ENCODE measurements at places on chromosomes 4 and X. TPM values are rescaled to one million over a fixed set of nuclear protein-coding genes. Genes with fewer than 3 reads are reported as not detected.

Gene MUC7
- not detected for polyA plus RNA-seq

Gene RHOXF2B
- not detected for polyA plus RNA-seq

DNA sequence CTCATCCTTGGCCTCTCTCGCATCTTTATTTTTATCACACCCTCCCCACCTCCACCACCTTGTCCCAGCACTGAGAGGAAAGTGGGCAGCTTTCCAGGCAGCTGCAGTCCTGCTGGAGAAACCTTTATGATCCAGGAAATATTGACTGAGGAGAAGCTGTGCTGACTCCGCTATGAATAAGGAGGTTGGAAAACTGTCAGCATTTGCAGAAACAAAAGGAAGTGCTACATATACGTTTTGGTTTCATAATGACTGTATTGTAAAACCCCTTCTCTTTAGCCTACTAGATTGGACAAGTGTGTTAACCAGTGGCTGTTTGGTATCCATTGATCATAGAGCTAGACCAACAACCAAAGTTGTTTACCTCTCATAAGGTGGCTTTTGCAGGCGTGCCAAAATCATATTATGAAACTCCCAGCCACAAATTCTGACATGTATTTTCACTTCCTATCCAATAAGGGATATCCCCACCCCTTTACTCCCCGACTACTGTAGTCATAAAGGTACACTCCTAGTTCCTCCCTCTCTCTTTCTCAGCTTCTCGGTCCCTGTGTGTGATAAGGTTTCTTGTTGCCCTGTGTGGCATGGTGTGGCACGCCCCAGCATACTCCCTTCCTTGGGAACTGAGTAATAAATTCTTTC is 88.4 kb downstream of the GPR143 start:
- DNase-seq: no peak
- no peak overlapping the region for H3K4me3 ChIP-seq
- no peaks in the 10 kb centered on the region for H3K36me3 ChIP-seq
- H3K27me3 ChIP-seq: no peaks in the 10 kb centered on the region

- DNase-seq: no peak
- no peaks in the 10 kb centered on the region for H3K27me3 ChIP-seq
Measured at GRCh38 chr4:77629885-77630284, 24.3 kb downstream of the CXCL13 start.

DNA sequence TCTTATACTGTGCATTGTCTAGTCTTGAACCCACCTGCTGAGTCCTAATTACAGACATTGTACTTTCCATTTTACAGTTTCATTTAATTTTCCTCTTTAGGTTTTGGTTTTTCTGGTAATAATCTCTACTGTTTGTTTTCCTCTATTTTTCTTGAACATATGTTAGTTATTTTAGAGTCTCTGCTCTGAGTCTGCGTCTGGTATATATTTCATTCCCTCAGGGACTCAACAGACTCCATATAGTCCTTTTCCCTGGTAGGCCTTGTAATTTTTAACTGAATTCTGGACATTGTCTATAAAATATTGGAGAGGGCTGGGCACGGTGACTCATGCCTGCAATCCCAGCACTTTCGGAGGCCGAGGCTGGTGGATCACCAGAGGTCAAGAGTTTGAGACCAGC is 121.8 kb upstream of the STOX2 start:
- no peak overlapping the region for H3K4me3 ChIP-seq
- H3K27ac ChIP-seq: no peak overlapping the region
- no peaks in the 10 kb centered on the region for H3K36me3 ChIP-seq
- no peaks in the 10 kb centered on the region for H3K4me1 ChIP-seq

- DNase-seq: no peak
- H3K27ac ChIP-seq: no peak overlapping the region
- no peaks in the 10 kb centered on the region for H3K4me1 ChIP-seq
Measured at GRCh38 chr4:140641789-140642439, 73.2 kb upstream of the UCP1 start.

- no peaks in the 10 kb centered on the region for H3K27me3 ChIP-seq
- no peaks in the 10 kb centered on the region for H3K36me3 ChIP-seq
- H3K4me1 ChIP-seq: no peaks in the 10 kb centered on the region
- no peak for DNase-seq
- no peak overlapping the region for H3K4me3 ChIP-seq
Measured at GRCh38 chr4:177282284-177282835, 27.3 kb upstream of the NEIL3 start.

DNA sequence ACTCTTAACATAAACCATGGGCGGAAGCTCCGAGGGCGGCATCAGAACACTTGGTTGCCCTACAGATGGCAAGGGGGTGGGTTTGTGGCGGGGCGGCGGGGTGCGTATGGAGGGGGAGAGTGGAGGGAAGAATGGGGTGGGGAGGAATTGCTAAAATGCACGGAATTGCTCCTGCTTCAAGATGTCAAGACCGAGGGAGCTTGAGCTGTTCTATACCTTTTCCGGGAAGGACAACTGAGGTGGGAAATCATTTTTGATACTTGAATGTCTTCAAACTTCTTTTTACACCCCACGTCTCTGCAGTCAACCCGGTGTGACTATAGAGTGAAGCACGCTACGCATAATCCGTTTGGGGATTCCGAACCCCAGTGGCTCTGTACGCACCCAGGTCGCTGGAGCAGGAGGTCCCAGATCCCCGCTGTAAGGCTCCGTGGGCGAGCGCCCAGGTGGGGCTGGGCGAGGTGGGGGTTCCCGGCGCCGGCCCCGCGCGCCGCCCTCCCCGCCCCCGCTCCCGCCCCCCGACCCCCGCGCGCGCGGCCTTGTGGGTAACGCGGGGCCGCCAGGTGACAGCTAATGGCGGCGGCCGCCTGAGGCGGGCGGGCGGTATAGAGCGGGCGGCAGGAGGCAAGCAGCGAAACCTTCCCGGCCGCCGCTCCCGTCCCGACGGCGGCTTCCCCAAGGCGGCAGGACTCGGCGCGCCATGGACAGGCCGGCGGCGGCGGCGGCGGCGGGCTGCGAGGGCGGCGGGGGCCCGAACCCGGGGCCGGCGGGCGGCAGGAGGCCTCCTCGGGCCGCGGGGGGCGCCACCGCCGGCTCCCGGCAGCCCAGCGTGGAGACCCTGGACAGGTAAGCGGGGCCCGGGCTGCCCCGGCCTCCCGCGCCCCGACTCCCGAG is at the start of gene MTMR1:
TSS of gene MTMR1 (plus strand) at position 566 of the 894 bp plus-strand sequence. CDS start at position 701, 135 bp downstream.
- no peaks in the 10 kb centered on the region for H3K27me3 ChIP-seq
- H3K4me1 ChIP-seq: peaks cover 73% of the 10 kb centered on the region
- H3K36me3 ChIP-seq: no peaks in the 10 kb centered on the region
- peak within 1 kb of the TSS; percentile 76 for H3K4me3 ChIP-seq
